ENCODE measurements at places on chromosomes 12 and 14.

DNA sequence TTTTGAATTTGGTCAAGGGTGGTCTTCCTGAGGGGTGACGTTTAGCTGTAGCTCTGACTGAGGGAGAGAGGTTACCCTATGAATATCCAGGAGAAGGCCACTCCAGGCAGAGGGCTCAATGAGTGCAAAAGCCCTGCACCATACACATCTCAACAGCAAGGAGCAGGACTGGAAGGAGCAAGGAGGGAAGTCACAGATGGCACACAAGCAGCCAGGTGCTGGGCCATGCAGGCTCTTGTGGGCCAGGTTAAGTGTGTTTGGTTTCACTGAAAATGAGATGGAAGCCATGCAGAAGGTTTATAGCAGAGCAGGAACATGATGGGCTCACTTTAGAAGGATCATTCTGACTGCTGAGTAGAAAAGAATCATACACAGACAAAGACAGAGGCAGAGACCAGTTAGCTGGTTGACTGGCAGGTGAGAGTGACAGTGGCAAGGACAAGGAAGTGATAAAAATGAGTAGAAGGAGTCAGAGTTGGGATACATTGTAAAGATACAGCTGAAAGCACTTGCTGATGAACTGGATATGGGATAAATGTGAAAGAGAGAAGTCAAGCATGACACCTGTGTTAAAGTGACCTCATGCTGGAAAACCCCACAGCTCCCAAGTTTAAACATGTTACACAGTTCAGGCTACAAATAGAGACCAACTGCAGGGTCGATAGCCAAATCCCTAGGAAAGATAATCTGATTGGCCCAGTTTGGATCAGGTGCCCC is 81.2 kb downstream of the PRKD1 start:
- no peak for DNase-seq

DNA sequence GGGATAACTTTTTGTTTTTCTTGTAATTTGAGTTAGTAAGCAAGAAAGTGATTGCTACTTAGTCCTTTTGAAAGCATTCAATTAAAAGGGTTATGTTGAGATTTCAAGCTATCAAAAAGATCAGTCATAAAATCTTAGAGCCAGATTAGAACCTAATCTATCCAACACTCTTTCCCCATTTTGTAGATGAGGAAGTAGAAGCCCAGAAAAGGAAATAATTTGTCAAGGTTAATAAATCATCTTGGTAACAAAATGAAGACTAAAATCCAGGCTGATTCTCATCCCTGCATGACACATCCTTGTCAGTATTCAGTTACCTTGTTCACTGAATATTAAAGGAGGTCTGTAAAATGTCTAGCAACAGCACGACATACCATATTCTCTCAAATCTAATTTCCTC is 26.5 kb downstream of the PPP1R13B start:
- DNase-seq: no peak

- DNase-seq: no peak
Measured at GRCh38 chr12:54166567-54167499, 22.0 kb downstream of the SMUG1 start.

DNA sequence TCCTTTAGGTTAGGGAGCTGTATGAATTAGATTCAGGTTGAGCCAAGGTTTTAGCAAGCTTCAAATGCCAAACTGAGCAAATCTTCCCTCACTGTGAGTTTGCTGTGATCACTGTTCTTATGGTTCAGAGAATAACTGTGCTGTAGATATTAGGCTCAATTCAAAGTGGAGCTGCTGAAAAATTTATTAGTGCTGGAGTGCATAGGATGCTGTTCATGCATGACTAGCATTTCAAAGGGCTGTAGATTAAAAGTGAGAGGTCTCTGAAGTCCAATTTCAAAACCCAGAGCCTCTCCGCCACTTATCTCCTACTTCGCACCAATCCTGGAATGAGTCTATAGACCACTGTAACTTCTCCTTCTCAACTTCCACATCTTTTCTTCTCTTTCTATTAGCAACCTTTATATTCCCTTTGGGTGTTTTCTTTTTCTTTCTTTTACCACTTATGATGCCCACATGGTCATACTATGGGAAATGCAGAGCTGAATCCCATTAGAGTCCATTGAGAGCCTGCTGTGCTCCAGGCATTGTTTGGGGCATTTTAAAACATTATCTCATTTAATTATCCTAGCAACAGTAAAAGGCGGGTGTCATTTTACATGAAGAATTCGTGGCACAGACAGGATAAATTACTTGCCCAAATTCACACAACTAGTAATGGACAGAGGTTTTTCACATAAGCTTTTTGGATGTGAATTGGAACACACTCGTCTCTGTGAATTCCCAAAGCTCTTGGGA is 77.5 kb upstream of the EEA1 start:
- no peak for DNase-seq

- no peak for DNase-seq
Measured at GRCh38 chr14:86462193-86462753, 932.3 kb downstream of the FLRT2 start.

- DNase-seq: no peak
Measured at GRCh38 chr14:36097356-36097755, 79.2 kb downstream of the PTCSC3 start.

DNA sequence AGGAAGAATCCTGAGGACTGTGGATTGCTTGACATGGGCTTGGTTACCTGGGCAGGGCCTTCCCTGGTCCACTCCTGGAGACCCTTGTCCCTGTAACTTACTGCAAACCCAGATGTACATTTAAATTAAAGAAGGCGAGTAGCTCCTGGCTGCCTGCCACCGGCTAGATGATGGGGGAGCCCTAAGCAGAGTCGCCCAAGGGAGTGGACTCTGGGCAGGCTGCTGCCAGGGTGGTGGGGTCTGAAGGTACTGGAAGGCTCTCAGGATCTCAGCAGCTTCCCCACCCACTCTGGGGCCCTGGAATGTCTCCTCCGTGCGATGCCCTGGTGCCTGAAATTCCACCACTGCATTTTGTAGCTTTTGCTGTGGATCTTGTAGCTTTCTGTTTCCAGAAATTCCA is 74.7 kb downstream of the FBXL14 start:
- DNase-seq: no peak

DNA sequence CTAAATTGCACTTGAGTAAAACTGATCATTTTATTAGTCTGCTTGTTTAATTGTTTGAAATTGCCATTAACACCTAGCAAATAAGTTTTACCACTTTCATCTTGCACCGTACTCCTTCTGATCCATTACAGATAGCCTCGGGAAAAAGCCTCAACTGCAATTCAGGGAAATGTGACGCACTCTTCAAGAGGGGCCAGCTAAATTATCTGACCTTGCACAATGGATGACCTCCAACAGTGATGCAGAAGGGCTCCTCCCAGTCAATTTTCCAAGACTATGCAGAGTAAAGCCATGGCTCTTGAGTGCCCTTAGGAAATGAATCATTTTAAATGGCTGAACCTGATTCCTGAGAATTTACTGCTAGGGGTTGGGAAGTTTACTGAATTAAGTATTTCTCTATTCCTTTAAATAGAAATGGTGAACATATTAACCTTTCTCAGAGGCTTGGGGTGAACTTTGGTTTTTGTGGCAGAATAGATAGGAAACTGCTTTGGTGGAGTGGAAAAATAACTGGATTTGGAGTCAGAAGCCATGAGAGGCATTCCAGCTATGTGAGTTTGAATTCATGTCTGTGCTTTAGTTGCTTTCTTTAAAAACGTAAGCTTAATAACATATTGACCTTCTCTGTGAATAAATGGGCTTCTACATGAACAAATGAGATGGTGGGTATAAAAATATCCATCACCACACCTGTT is 64.8 kb upstream of the OVCH1 start:
- DNase-seq: no peak

GRCh38 chr12:19988948-19989347 is 379.4 kb upstream of the PDE3A start:
- DNase-seq: no peak
